Hair follicular keratinocyte (primary cell): ENCODE measurements at places on chromosomes 2 and 18. TPM values are rescaled to one million over a fixed set of nuclear protein-coding genes. Genes with fewer than 3 reads are reported as not detected.

Gene NEU2
- not detected in 2 replicates for total RNA-seq

Gene UGT1A5
- total RNA-seq: not detected in 2 replicates

Gene GALR1
- not detected in 2 replicates for total RNA-seq

Gene RND3
- 38.7 and 48.9 TPM in 2 replicates for total RNA-seq

Gene MSGN1
- not detected in 2 replicates for total RNA-seq

Gene ALKAL2
- total RNA-seq: not detected in 2 replicates
